ENCODE measurements at places on chromosomes 2 and 18. TPM values are rescaled to one million over a fixed set of nuclear protein-coding genes. Genes with fewer than 3 reads are reported as not detected.

Gene SLC14A1
- not detected for total RNA-seq

Gene OTX1
- 0.58 TPM for total RNA-seq

Gene UGT1A3
- not detected for total RNA-seq

Gene APCDD1
- not detected for total RNA-seq

Gene DOCK10
- 23.9 TPM for total RNA-seq

Gene CCDC141
- total RNA-seq = 4.0 TPM

Gene XIRP2
- total RNA-seq = not detected

Gene KCNS3
- total RNA-seq = 0.23 TPM

Gene IKZF2
- 1.8 TPM for total RNA-seq

Gene FABP1
- not detected for total RNA-seq

Measured in NCI-H460 (cell line).